M059J (cell line): ENCODE measurements at places on chromosomes 3 and 15.

GRCh38 chr3:126523745-126524428, at the start of gene CHST13:
TSS of gene CHST13 (plus strand) at chr3:126524155. CDS start at chr3:126524333, 178 bp downstream.
- peak; percentile 49 for DNase-seq

DNA sequence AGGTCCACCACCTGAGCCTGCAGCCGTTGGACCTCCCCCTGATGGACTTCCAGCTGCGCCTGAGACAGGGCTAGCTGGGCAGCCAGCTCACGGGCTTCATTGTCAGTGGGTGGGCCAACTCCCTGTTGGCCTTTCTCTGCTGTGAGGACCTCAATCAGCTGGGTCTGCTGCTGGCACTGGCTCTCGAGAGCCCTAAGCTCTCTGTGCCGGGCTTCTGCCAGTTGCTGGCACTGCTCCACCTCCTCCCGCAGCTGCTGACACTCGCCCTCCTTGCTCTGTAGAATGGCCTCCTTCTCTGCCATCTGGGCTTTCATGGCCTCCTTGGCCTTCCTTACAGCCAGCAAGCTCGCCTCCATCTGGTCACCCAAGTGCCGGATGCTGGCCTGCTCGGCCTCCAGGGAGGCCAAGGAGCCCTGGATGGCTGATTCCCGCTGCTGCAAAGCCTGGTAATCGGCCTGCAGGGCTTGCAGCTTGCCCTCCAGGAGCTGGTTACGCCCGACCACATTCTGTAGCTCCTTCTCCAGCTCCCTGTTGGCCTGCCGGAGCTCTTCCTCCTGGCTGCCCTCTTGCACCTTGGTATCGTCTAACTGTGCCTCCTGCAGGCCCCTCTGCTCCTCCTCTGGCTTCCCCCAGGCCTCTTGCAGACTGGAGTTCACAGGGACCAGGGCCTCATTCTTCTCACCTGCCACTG, 23.8 kb downstream of the CXCR6 start:
- no peak for DNase-seq

- no peak for DNase-seq
Observed at GRCh38 chr15:94168250-94168649, 63.1 kb upstream of the MCTP2 start.

DNA sequence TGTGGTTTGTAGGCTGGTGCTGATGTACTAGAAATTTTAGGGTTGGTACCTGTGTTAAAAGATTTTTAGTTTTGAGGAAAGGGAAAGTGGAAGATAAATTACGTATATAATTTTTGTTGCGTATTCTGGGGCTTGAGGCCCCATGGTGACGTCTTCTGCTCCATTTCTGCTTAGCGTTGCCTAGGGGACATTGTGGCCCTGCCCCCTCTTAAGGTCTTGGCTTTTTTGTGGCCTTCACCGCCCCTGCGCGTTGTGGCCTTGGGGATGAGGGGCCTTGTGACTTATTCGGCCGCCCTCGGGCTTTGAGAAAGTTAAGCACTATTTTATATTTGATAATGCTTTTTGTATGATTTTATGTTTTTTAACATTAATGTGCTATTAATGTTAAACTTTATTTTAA, 182.0 kb downstream of the KLF13 start:
- DNase-seq: no peak

DNA sequence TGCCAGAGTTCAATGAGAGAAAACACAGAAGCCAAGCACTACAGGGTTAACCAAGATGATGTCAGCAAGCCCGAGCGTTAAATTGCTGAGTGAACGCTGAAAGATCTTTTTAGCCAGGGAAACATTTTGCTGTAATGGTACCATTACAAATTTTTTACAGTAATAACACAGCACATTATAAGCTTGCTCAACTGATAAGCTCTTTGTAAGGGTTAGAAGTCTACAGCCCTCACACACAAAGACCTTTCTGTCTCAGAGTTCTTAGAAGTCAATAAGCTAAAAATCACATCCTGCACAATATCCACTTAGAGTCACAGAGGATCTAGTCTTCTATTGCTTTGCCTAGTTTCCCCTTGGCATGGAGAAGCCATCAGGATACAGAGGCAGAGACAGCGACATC, 29.9 kb downstream of the CHSY1 start:
- DNase-seq: no peak

- no peak for DNase-seq
Observed at GRCh38 chr3:195081242-195081963, 189.6 kb downstream of the XXYLT1 start.

GRCh38 chr3:77414881-77415280, 375.0 kb downstream of the ROBO2 start:
- DNase-seq: no peak

DNA sequence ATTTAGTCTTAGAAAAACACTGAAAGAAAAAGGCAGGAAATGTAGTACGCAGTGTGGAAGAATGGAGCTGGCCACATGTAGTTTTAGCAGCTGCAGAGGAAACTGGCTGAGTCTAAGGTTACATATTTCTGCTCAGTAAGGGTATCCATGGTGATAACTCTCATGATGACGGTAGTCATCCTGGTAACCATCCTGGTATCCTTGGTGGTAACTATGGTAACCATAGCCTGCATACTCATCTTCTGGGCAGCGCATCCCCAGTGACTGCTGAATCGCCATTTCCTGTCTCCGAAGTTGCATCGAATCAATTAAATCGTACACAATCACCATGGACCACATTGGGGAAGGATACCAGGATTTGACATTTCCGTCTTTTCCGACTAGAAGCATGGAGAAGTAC, 35.7 kb downstream of the CCDC80 start:
- peak; percentile 91 for DNase-seq

GRCh38 chr3:57682284-57682683, 10.6 kb downstream of the DENND6A start:
- peak; percentile 21 for DNase-seq

- peak; percentile 64 for DNase-seq
Observed at GRCh38 chr3:152556731-152557254, 278.1 kb upstream of the P2RY1 start.

DNA sequence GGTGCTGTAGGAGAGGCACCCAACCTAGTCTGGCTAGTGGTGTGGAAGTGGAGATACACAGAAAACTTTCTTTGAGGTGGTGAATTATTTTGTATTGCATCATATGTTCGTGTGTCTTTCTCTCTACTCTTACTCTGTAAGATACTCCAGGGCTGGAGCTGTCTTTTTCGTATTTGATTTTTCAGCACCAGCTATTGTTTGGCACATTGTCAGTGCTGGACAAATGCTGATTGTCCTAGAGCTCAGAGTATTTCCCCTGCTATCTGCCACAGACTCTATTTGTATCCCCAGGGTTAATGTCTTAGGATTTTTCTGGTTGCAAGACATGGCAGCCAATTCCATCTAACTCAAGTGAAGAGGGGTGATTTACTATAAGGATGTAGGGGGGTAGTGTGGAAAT, 110.5 kb downstream of the SAMMSON start:
- no peak for DNase-seq

DNA sequence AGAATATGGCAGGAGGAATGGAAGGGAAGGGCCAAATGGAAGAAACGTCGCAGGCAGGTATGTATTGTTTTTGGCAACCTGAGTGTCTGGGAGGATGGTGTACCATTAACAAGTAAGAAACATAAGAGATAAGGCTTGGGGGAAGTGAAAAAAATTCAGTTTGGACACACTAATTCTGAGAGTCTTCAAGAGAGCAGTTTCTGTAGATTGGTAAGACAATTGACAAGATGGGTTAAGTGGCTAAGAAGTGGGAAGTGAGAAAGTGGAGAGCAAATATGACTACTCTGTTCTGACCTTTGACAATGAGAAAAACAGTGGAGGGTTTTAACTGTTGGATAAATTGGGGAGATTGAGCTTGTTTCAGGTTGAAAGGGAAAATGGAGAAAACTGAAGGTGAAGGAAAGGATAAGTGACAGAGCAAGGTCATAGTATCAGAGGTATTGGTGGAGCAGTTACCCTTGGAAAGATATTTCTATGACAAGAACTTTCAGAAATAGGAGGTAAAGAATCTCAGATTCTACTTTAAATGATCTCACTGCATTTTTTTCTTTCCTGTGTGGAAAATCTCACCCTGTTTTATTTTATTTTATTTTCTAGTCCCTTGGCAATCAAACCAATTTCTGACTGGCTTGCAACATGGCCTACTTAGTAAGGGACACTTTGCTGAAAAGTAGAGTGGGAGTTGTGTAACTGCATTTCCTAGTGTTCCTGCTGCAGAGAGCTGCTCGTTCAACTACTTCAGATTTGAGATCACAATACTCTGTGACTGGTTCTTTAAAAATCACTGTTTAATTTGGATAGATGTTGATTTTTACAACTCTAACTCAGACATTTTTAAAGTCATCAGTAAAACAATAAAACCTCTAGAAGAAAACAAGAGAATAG, 23.1 kb upstream of the GABPB1 start:
- DNase-seq: no peak

GRCh38 chr3:30289324-30289723, 317.1 kb upstream of the TGFBR2 start:
- no peak for DNase-seq
